ENCODE measurements at places on chromosomes 1 and 21.

- DNase-seq: no peak
Measured at GRCh38 chr1:198387587-198387986, 152.9 kb downstream of the ATP6V1G3 start.

GRCh38 chr1:11042065-11042464 lies 5.0 kb downstream of the MASP2 start:
- DNase-seq: no peak

- DNase-seq: no peak
Measured at GRCh38 chr1:116485976-116486375, 84.8 kb downstream of the CD58 start.

GRCh38 chr1:46816930-46817329 lies 18.1 kb downstream of the CYP4B1 start:
- DNase-seq: no peak

- DNase-seq: no peak
Measured at GRCh38 chr1:165899461-165899941, 72.1 kb downstream of the UCK2 start.

DNA sequence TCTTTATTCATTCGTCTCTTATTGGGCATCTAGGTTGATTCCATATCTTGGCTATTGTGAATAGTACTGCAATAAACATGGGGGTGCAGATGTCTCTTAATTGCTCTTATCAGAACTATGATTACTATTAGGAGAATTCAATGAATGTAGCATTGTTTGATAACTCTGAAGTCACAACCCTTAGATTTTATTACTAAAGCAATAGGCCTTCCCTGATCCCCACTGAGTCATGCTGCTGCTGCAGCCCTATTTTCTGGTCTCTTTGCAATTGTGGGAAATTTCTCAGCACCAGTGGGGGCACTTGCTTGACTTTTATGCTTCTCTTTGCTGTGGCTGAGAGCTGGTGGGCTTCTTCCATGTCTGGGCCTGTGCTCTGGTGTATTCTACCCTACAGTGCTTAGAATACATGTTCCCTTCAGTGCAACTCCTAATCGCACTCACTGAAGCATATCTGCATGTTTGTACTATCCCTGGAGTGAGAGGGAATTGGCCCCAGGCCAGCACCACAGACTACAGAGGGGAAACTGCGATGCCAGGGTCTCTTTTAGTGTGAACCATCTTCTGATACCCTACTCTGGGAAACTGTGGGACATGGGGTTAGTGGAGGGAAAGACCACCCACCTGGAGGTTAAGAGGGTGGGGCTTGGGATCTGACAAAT lies 52.2 kb upstream of the ROR1 start:
- DNase-seq: no peak
